ENCODE measurements at places on chromosomes 13 and 19.

DNA sequence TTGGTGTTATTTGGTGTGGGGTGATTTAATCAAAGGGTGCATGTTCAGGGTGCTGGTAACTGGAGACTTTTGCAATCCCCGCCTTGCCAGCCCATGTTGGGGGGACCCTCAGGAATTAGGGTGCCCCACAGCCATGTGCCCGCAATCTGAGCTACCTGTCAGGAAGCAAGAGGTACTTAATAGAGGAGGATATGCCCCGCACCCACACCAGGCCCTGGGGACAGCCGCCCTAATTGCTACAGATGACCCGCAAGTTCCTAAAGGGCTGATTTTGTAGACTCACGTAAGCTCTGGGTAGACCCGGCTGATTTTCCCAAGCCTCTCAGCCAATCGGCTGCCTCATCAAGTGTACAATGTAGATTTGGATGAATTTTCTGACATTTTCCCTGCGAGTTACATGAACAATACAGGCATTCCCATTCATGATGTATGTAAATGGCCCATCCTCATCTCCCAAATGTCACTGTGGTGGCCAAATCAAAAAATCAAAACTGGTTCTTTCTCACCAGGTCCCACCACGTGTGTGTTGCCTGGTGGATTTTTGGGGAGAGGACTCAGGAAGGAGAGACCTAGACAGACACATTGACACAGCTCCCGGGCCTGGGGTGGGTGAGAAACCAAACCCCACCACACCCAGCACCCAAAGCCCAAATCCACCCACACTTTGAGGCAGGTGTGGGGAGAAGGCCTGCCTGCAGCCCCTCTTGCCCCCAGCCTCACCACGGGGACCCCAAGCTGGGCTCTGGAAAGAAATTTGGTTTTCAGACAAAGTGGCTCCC, 119.2 kb upstream of the SPACA7 start:
- no peak overlapping the region for H3K27ac ChIP-seq
- no peak for DNase-seq
- H3K36me3 ChIP-seq = no peaks in the 10 kb centered on the region
- no peak overlapping the region for H3K4me3 ChIP-seq

- H3K4me3 ChIP-seq = no peak overlapping the region
- no peaks in the 10 kb centered on the region for H3K27me3 ChIP-seq
- H3K4me1 ChIP-seq = no peaks in the 10 kb centered on the region
- no peak for DNase-seq
- H3K36me3 ChIP-seq = no peaks in the 10 kb centered on the region
Measured at GRCh38 chr13:49238621-49239020, 9.1 kb upstream of the CDADC1 start.

DNA sequence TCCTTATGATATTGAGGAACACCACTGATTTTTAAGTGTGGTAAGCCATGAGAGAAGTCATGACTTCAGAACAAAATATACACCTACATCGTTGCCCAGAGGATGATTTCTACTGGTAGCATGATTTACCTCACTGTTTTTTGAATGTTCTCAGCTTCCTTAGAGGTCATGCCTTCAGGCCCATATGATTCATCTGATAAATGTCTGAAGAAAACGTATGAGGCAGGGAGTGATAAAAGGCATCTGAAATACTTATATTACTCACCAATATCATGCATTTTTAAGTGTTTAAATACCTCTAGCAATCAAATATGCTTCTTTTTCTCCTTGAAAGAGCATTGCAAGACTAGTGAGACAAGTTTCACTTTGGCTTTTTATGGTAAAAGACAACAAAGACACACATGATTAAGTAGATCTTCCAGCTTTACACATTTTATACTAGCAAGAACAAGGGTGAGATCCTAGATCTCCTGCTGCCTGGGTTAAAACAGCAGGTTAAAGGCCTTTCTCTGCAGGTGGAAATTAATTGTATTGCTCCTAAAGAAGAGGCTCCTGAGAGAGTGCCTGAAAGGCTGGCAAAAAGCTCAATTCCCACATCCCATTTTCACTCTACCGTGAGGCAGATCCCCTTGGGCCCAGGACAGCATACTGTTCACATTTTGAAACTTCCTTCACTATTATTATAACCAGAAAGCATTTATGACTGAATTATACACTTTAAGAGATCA, 432.4 kb downstream of the SLITRK1 start:
- no peaks in the 10 kb centered on the region for H3K36me3 ChIP-seq
- H3K4me3 ChIP-seq = no peak overlapping the region
- no peaks in the 10 kb centered on the region for H3K4me1 ChIP-seq
- no peak for DNase-seq

DNA sequence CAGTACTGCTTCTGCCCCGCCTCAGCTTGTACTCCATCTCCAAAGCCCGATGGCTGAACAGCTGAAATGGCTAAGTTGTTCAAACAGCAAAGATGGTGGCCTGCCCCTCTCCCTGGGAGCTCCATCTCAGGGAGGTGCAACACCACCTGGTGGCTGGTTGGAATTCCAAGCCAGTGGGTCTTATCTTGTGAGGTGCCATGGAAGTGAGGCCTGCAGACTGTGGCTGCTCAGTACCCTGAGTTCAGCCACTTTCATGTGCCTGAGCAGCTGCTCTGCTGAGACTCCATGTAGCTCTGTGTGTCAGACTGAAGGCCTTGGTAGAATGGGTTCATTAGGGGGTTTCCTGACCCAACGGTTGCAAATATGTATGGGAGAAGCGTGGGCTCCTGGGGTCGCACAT, 67.3 kb upstream of the SPRY2 start:
- no peaks in the 10 kb centered on the region for H3K36me3 ChIP-seq
- no peak overlapping the region for H3K4me3 ChIP-seq
- no peak for DNase-seq
- no peak overlapping the region for H3K27ac ChIP-seq

DNA sequence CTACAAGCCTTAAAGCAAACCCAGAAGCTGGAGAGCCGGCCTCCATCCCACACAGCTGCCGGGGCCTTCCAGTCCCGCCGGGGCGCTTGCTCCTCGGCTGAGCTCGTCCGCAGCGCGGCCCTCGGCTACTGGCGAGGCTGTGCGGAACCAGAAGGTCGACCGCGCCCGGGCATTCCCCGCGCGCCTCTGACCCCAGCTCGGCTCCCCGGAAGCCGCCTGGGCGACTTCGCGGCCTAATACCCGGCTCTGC, 863 bp downstream of the ANKRD10 start:
- peaks cover 26% of the 10 kb centered on the region for H3K4me1 ChIP-seq
- H3K27me3 ChIP-seq = no peaks in the 10 kb centered on the region
- H3K4me3 ChIP-seq = peak overlapping the region; percentile 99
- no peak for DNase-seq
- peaks cover 9% of the 10 kb centered on the region for H3K36me3 ChIP-seq

DNA sequence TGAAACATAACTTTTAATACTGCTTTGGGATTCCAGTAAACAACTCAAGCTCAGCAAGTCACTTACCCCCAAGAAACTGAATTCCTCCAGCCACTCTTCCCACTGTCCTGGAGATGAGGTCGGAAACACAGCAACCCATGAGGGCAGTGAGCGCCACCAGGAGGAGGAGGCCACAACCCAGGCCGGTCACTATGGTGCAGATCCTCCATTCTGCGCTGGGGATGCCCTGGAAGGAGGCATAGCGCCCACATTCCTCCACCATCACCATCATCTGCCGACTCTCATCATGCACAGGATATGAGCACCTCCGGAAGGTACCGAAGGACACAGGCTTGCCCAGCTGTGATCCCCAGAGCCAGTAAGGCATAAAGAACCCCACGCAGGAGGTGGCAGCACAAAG, 2.2 kb downstream of the LHFPL6 start:
- H3K27ac ChIP-seq = no peak overlapping the region
- H3K4me1 ChIP-seq = peaks cover 10% of the 10 kb centered on the region

DNA sequence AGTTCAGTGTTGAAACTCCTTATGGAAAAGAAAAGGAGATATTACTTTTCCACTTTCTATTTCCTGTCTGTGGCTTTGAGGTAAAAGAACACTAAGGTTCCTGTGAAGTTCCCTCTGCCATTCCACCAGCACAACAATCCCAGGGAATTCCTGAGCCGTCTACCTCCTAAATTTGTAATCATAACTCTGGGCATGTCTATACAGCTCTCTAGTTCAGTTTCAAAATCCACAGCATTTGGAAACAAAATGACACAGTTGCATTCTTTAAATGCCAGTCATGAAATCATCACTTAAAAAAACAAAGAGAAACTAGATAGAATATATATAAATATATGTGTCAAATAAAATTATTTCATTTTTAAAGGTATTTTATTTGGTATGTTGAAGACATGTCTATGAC, 9.0 kb upstream of the THSD1 start:
- H3K27ac ChIP-seq = no peak overlapping the region
- DNase-seq = no peak
- H3K4me1 ChIP-seq = peaks cover 2% of the 10 kb centered on the region
- peaks cover 27% of the 10 kb centered on the region for H3K36me3 ChIP-seq
- no peaks in the 10 kb centered on the region for H3K27me3 ChIP-seq

DNA sequence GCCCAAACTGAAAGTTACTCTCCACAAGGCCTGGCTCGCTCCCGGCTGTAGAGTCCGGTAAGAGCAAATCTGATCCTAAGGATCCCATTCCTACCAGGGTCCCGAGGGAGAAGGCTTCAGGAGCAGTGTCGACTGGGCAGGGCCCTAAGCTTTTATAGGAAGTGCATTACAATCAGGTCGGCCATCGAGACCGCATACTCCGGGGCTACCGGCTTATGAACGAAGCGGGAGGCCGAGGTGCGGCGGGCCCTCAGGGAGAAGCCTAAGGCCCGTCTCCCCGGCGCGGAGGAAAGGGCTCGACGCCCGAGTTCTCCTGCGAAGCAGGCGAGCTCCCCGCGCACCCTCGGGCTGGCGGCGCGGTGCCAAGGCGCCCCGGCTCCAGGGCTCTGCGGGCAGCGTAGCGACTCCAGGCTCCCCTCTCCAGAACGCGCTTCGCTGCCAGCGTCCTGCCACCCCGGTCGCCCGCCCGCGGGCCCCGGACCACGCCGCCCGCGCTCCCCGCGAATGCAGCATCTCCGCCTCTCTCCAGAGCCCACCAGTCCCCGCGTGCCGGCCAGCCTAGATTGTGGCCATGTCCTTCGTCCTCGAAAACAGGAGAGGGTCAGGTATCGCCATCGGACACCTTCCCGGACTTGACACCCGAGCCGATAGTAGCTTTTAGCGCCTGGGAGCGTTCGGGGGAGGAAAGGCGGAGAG, 1.4 kb downstream of the EFNB2 start:
- peak; percentile 65 for DNase-seq
- no peaks in the 10 kb centered on the region for H3K27me3 ChIP-seq
- H3K4me1 ChIP-seq = peaks cover 16% of the 10 kb centered on the region
- no peaks in the 10 kb centered on the region for H3K36me3 ChIP-seq

DNA sequence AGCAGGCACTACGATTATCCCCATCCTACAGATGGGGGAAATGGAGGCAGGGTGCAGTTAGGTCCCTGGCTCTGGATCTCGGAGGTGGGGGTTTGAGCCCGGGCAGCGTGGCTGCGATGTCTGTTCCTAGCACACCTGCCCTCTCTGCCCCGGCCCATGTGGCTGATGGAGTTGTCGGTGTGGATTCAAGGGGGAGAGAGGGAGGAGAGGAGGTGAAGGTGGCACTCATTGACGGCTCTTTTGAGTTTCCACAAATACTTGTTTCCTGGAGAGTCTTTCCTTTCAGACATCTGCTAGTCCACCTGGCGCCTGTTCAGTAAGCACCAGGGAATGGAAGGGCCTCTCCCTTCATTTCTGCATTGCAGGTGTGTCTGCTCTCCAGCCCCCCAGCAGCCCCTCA, 69.9 kb downstream of the ARHGEF18 start:
- no peaks in the 10 kb centered on the region for H3K27me3 ChIP-seq
- no peak overlapping the region for H3K4me3 ChIP-seq
- peaks cover 10% of the 10 kb centered on the region for H3K36me3 ChIP-seq
- DNase-seq = no peak

DNA sequence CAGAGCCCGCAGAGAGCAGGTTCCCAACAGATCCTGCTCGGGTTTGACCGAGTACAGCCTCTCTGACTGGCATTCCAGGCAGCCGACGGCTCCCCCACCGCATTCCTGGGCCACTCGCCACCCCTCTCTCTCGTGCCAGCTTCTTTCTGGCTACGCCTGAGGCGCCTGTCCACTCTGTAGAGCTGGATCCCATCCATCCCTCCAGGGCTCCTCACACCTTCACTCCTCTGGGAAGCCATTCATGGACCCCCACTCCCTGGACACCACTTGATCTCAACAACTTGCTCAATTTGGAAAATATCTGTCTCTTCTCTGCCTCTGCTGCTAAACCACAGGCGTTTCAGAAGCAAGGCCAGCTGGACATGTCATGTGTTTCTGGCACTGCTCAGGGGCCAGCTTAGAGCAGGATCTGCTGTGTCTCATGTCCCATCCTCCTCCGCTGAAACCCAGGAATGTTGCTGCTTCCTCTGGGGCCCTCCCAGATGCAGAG, 30.6 kb upstream of the ATP1A3 start:
- H3K27me3 ChIP-seq = no peaks in the 10 kb centered on the region
- peak; percentile 71 for DNase-seq
- peaks cover 18% of the 10 kb centered on the region for H3K4me1 ChIP-seq

Data from muscle of leg (tissue), 16 donors.